ENCODE measurements at places on chromosomes 11 and 22. TPM values are rescaled to one million over a fixed set of nuclear protein-coding genes. Genes with fewer than 3 reads are reported as not detected.

DNA sequence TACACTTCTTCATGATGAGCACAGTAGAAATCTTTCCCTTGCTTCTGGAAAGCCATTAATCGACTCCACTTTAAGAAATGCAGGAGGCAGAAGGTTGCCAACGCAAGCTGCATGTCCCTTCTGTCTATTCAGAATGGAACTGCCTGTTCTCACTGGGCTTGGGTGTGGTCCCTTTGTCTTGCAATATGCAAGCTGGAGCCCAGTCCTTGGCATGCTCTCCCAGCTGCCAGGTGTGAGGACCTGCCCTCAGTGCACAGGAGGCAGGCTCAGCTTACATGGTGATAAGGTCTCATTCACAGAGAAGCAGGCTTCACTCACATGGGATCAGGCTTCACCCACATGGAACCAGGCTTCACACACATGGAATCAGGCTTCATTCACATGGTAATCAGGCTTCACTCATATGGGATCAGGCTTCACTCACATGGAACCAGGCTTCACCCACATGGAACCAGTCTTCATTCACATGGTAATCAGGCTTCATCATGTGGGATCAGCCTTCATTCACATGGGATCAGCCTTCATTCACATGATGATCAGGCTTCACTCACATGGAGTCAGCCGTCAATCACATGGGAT lies 59.2 kb upstream of the USP47 start:
- H3K27ac ChIP-seq = no peak overlapping the region
- no peaks in the 10 kb centered on the region for H3K27me3 ChIP-seq
- DNase-seq = no peak
- no peaks in the 10 kb centered on the region for H3K36me3 ChIP-seq
- no peak overlapping the region for H3K4me3 ChIP-seq
- H3K4me1 ChIP-seq = no peaks in the 10 kb centered on the region

DNA sequence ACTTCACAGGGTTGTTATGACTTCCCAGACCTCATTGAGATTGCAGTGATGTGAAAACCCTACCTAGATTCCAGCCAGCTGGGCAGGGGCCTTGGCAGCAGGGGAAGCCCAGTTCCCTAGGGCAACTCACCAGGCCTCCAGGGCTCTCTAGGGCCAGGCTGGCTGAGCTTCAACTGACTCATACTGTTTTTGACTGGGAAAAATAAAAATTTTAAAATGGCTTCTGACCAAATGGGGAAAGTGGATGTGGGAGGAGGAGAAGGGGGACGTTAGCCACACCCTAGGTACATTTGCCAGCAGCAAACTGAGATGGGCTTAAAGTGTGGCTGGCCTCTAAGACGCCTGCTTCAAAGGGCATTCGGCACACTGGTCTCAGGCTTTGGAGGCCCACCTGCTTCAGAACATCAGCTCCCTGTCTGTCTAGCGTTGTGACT lies 39.0 kb downstream of the BMAL1 start:
- no peaks in the 10 kb centered on the region for H3K27me3 ChIP-seq
- H3K27ac ChIP-seq = peak overlapping the region; percentile 57
- H3K4me1 ChIP-seq = peaks cover 5% of the 10 kb centered on the region
- H3K4me3 ChIP-seq = no peak overlapping the region

DNA sequence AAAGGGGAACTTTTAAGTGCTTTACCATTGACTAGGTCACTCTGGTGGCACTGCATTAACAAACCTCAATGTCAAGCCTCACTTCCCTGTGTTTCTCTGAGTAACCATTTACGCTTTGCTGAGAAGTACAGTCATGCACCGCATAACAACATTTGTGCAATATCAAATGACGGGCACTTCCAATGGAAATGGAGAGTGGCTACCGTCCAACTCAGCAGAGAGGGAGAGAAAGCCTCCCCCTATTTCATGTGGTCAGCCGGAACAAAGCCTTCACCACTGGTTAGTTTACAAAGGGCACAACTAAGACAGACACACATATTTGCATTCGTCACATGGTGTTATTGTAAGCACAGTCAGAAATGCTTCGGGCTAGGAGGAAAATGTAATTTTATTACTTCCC lies 117.3 kb downstream of the RASSF10 start:
- no peaks in the 10 kb centered on the region for H3K36me3 ChIP-seq
- DNase-seq = no peak
- H3K27me3 ChIP-seq = no peaks in the 10 kb centered on the region
- H3K4me1 ChIP-seq = no peaks in the 10 kb centered on the region

- H3K27ac ChIP-seq = no peak overlapping the region
- H3K4me3 ChIP-seq = no peak overlapping the region
- no peaks in the 10 kb centered on the region for H3K27me3 ChIP-seq
- no peaks in the 10 kb centered on the region for H3K4me1 ChIP-seq
Measured at GRCh38 chr11:133823614-133824013, 21.7 kb downstream of the SPATA19 start.

GRCh38 chr11:26782220-26782965 lies 60.5 kb upstream of the SLC5A12 start:
- DNase-seq = no peak
- no peaks in the 10 kb centered on the region for H3K27me3 ChIP-seq
- H3K4me1 ChIP-seq = no peaks in the 10 kb centered on the region
- H3K4me3 ChIP-seq = no peak overlapping the region

GRCh38 chr22:49953027-49953679 lies 7.4 kb upstream of the PIM3 start:
- H3K36me3 ChIP-seq = no peaks in the 10 kb centered on the region
- DNase-seq = no peak
- H3K4me1 ChIP-seq = peaks cover 16% of the 10 kb centered on the region
- peak overlapping the region; percentile 19 for H3K27ac ChIP-seq
- H3K27me3 ChIP-seq = no peaks in the 10 kb centered on the region

DNA sequence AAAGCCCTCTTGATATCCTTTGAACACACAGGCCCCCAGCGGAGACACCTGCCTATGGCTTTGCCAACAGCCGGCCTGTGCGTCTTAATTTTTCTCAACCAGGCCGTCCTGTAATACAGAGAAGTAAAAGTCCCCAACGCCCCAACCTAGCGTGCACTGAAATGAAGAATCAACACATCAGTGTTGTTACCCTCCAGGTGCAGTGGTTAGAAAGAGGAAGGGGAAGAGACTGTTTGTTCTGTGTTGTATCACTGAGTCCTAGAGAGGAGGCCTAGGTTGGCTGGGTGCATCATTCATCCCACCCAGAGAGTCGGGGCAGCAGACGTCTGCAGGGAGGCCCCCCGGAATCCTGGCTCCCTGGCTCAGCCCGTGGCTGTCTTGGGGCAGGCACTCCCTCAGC lies 25.7 kb downstream of the SGSM1 start:
- no peaks in the 10 kb centered on the region for H3K27me3 ChIP-seq
- no peak for DNase-seq
- no peak overlapping the region for H3K27ac ChIP-seq
- H3K36me3 ChIP-seq = no peaks in the 10 kb centered on the region
- no peaks in the 10 kb centered on the region for H3K4me1 ChIP-seq

- H3K36me3 ChIP-seq = peaks cover 20% of the 10 kb centered on the region
- H3K4me1 ChIP-seq = no peaks in the 10 kb centered on the region
- DNase-seq = no peak
- no peaks in the 10 kb centered on the region for H3K27me3 ChIP-seq
Measured at GRCh38 chr22:45584121-45584570, 81.5 kb downstream of the FBLN1 start.

GRCh38 chr11:133118563-133119268 lies 413.6 kb downstream of the OPCML start:
- H3K27me3 ChIP-seq = no peaks in the 10 kb centered on the region
- no peaks in the 10 kb centered on the region for H3K4me1 ChIP-seq
- DNase-seq = no peak
- no peak overlapping the region for H3K27ac ChIP-seq
- no peak overlapping the region for H3K4me3 ChIP-seq

- H3K27me3 ChIP-seq = no peaks in the 10 kb centered on the region
- peak; percentile 77 for DNase-seq
- H3K4me1 ChIP-seq = peaks cover 7% of the 10 kb centered on the region
- no peak overlapping the region for H3K27ac ChIP-seq
- no peaks in the 10 kb centered on the region for H3K36me3 ChIP-seq
Measured at GRCh38 chr11:93570759-93571413, 27.7 kb upstream of the SMCO4 start.

GRCh38 chr11:73566977-73567755 lies 30.7 kb downstream of the FAM168A start:
- no peaks in the 10 kb centered on the region for H3K4me1 ChIP-seq
- no peak overlapping the region for H3K4me3 ChIP-seq

- H3K4me3 ChIP-seq = no peak overlapping the region
- H3K4me1 ChIP-seq = no peaks in the 10 kb centered on the region
- DNase-seq = no peak
- no peaks in the 10 kb centered on the region for H3K27me3 ChIP-seq
- H3K36me3 ChIP-seq = no peaks in the 10 kb centered on the region
Measured at GRCh38 chr11:17646451-17647145, 72.8 kb upstream of the MYOD1 start.

GRCh38 chr11:64245401-64245796 lies 1.3 kb downstream of the PPP1R14B start:
- peak overlapping the region; percentile 80 for H3K27ac ChIP-seq
- no peak for DNase-seq
- H3K4me1 ChIP-seq = peaks cover 15% of the 10 kb centered on the region
- peaks cover 11% of the 10 kb centered on the region for H3K36me3 ChIP-seq
- peak overlapping the region; percentile 79 for H3K4me3 ChIP-seq

DNA sequence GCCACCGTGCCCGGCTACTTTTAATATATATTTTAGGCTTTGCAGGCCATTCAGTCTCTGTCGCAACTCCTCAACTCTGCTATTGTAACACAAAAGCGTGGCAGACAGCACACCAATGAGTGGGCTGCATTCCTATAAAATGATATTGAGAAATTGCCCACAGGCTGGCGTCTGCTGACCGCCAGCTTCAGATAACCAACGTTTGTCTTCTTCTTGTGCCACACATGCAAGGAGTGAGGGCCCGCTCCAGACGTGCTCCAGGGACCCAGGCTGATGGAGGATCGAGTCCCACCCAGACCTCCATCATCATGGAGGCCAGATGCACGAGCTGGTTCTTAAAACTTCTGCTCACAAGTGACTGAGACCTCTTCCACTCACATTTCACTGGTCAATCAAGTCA lies 35.4 kb upstream of the LINC01488 start:
- peaks cover 26% of the 10 kb centered on the region for H3K4me1 ChIP-seq
- no peaks in the 10 kb centered on the region for H3K36me3 ChIP-seq
- no peak for DNase-seq
- H3K27ac ChIP-seq = no peak overlapping the region
- no peak overlapping the region for H3K4me3 ChIP-seq
- no peaks in the 10 kb centered on the region for H3K27me3 ChIP-seq

GRCh38 chr11:26062660-26063059 lies 269.3 kb upstream of the ANO3 start:
- no peak overlapping the region for H3K4me3 ChIP-seq
- no peak overlapping the region for H3K27ac ChIP-seq
- DNase-seq = no peak
- no peaks in the 10 kb centered on the region for H3K4me1 ChIP-seq

DNA sequence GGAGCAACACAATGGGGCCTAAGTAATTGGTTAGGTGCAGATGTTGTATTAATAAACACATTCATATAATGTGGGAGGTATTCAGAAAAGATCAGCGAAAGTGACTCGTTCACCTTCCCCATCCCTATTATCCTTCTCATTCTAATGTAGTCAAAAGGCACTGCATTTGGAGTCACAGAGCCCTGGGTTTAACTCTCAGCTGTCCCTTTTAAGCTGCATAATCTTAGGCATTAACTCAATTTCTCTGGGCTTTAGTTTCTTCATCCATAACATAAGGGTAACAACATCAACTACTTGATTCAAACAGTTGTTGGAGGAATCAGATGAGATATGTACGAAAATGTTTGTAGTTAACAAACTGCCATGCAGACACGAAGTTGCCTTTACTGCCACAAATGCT lies 187.6 kb upstream of the PITPNB start:
- no peak overlapping the region for H3K4me3 ChIP-seq
- H3K27me3 ChIP-seq = no peaks in the 10 kb centered on the region
- H3K36me3 ChIP-seq = peaks cover 5% of the 10 kb centered on the region
- H3K27ac ChIP-seq = no peak overlapping the region

SLC22A24 gene
- not detected for total RNA-seq

- H3K27me3 ChIP-seq = no peaks in the 10 kb centered on the region
- no peak overlapping the region for H3K27ac ChIP-seq
- DNase-seq = no peak
- H3K4me1 ChIP-seq = no peaks in the 10 kb centered on the region
Measured at GRCh38 chr11:11432621-11433319, 79.7 kb upstream of the CSNK2A3 start.

GRCh38 chr22:28341001-28341400 lies 338.6 kb downstream of the TTC28 start:
- no peak overlapping the region for H3K27ac ChIP-seq
- no peaks in the 10 kb centered on the region for H3K4me1 ChIP-seq
- no peak overlapping the region for H3K4me3 ChIP-seq
- no peaks in the 10 kb centered on the region for H3K27me3 ChIP-seq
- no peak for DNase-seq

- no peaks in the 10 kb centered on the region for H3K36me3 ChIP-seq
- peak overlapping the region; percentile 82 for H3K27ac ChIP-seq
- peak overlapping the region; percentile 67 for H3K4me3 ChIP-seq
Measured at GRCh38 chr22:40176921-40177737, 596 bp upstream of the TNRC6B start.

- peaks cover 31% of the 10 kb centered on the region for H3K4me1 ChIP-seq
- no peak overlapping the region for H3K4me3 ChIP-seq
- H3K27me3 ChIP-seq = no peaks in the 10 kb centered on the region
- H3K27ac ChIP-seq = no peak overlapping the region
Measured at GRCh38 chr11:10329935-10330334, 25.1 kb downstream of the ADM start.

DNA sequence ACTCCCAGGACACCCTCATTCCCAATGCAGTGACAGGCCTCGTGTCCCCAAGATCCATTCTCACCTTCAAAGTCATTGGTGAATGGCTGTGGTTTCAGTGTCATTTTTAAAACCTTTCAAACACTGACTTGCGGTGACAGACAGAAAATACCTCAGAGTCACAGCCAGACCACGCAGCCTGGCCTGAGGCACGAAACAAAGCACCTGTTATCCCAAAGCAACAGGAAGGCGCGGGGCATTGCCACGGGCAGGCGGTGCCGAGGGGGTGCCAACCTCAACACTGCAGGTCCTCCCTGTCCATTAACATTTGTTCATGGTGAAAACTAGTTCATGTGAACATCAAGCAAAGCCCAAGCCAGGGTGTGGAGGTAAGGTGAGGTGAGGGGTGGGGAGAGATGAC lies 38.2 kb downstream of the RPUSD4 start:
- H3K4me3 ChIP-seq = no peak overlapping the region
- no peaks in the 10 kb centered on the region for H3K27me3 ChIP-seq
- DNase-seq = no peak

CHRM1 gene
- not detected for total RNA-seq

All from ascending aorta (tissue), 2 donors.